ENCODE measurements at places on chromosomes 1 and 21.

DNA sequence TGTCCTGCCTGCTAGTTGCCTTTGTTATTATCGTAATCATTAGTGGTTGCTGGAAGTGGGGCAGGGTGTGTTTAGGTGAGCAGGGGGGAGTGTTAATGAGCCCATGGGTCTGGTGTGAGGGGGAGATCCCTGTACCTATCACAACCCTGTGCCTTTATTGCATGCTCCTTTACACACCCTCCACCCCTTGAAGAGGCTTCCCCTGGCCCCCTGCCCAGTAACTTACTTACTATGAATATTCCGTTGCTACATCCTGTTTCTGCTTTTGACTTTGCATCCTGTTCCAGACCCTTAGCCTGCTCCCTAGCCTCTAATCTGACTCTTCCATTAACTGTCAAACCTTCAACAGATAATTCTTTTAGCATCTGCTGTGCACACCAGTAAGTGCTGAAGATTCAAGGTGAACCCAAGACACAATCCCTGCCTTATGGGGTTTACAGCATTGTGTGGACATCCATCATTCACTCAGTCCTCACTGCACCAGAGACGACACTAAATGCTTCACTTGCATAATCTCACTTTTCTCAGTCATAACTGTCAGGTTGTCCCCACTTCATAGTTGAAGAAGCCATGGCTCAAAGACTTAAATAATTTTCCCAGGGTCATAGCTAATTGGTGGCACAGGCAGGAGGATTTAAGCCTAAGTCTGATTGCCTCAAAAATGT, 47.9 kb downstream of the CDC7 start:
- DNase-seq, result peak; percentile 79

DNA sequence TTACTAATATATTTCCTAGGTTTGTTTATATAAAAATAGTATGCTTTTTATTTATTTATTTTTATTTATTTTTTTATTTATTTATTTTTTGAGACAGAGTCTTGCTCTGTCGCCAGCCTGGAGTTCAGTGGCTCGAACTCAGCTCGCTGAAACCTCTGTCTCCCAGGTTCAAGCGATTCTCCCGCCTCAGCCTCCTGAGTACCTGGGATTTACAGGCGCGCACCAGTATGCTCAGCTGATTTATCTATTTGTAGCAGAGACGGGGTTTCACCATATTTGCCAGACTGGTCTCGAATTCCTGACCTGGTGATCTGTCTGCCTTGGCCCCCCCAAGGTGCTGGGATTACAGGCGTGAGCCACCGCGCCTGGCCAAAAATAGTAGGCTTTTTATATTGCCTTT, 33.2 kb downstream of the BRINP3 start:
- no peak for DNase-seq

DNA sequence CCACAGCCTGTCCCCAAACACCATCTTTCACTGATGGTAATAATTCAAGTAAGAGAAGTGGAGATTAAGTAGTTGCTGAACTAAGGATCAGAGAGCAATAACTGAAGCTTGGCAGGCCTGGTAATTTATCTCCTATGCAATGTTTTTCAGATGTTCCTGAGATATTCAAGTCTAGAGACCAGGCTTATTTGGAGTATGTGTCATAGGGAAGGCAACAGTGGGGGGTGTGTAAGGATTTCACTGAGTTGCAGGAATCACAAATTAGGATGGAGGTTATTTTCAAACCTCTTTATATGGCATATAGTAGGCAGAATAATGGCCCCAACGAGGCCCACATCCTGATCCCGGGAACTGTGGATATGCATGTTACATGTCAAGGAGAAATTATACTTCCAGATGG, 171.7 kb downstream of the KCNJ6 start:
- DNase-seq, result no peak

- peak; percentile 12 for DNase-seq
These were observed 25.3 kb upstream of the PEF1 start for GRCh38 chr1:31669786-31670592.

GRCh38 chr1:63857478-63857877, 83.7 kb downstream of the ROR1 start:
- no peak for DNase-seq

DNA sequence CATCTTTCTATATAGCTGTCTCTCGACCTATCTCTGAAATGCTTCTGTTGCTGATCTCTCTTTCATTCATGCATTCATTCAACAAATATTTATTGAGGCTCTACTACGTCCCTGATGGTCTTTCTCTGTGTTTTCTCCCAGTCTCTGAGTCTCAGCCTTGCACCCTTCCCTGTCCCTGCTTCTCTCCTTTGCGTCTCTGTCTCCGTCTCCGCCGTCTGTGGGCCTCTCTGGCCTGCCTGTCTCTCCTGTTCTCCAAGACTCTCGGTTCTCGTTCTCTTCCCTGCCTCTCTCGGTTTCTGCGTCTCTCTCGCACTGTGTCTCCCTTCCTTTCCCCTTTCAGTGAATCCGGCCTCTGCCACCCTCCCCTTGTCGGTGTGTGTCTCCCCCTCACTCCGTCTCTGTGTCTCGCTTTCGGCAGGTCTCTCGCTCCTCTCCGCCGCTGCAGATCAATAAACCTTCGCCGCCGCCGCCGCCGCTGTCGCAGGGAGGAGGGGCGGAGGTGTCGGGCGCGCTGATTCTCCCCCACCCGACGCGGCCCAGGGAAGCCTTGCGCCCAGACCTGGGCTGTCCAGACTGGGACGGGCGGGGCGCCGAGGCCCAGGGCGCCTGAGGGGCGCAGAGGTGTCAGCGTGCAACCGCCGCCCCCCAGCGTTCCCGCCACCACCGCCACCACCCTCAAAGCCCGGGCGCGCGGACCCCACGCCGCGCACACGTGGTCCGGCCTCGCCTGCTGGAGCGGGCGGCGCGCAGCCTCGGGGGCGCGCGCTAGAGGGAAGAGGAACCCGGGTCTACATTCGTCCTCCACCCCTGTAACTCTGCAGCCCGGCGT, 3.0 kb downstream of the EFNA3 start:
- DNase-seq, result no peak

GRCh38 chr1:240804475-240804874, 192.5 kb upstream of the GREM2 start:
- no peak for DNase-seq

DNA sequence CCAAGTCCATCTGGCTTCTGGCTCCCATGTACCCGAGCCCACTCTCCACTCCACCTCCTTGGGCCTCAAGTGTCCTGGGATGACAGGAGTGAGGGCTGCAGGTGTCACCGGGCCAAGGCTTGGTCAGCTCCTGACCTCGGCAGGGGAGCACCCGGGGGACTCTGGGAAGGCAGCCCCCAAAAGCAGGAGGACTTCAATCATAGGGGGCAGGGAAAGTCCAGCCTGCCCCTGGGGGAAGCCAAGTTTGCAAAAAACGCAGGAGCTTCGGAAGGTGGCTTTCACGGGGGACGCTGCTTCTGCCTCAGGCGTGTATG, 56.8 kb downstream of the KCNAB2 start:
- DNase-seq, result no peak

DNA sequence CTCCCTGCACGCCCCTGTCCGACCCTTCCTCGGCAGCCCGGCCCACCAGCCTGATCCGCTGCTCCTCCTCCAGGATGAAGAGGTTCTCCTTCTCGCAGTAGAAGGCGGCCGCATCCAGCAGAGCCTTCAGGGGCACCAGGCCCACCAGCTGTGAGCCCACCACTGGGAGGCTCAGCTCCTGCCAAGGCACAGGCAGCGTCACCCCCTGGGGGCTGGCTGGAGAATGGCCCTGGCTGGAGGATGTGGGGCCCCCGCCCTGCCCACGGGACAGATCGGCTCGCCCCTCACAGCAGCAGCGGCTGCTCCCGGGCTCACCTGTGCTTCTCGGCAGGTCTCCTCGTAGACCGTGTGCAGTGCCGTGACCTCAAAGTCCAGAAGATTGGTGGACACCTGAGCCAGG, 5.3 kb downstream of the FTCD start:
- no peak for DNase-seq

DNA sequence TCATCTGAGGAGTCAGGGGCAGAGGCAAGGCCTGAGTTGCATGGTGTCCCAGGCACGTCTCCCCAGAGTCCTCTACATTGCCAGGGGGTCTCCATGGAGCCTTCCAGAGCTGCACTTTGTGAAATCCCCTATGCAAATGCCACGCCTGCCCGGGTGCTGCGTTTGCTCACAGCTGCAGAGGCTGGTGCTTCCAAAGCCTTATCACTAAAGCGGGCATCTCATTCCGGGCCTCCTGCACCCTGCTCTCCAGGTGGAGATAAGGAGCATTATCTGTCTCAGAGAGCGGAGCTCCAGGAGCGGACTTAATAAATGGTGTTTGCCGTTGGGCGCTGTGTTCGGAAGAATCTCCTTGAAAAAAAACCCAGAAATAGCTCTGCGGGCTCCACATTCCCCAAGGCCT, 25.9 kb upstream of the ACTL8 start:
- DNase-seq, result no peak

GRCh38 chr1:203701606-203702005, 63.4 kb upstream of the LAX1 start:
- no peak for DNase-seq

- DNase-seq, result no peak
These were observed 197.7 kb downstream of the DENND1B start for GRCh38 chr1:197577580-197577979.

DNA sequence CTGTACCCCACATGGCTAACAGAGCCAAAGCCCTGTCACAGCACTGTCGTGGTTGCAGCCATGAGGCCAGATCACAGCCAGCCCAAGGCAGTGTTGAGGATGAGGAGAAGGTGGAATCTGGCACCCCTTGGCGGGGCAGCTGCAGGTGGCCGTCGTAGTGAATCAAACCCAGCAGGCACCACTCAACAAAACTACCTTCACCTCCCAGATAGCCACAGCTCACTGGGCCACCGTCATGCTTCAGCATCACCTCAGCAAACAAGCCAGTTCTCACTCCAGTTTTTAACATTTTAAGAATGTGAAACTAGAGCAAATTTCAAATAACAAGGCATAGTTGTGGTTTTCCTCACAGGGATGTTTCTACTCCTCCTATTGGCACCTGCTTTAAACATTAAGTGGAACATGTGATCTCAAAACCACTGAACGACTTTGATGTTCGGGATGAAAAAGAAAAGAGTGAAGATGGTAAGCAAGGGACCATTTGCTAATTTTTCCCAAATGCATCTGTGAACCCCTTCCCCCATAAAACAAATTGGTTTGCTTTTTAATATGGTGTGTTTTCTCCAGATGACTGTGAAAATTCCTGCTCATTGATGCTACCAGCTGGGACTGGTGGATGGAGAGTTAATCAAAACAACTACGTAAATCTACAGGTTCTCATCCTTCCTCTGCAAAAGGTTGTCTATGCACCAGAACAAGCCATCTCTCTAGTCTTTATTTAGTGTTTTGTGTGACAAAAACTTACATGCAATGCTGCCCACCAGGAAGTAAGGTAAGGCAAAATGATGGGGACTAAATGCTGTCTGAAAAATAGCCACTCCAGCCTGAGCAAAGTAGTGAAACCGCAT, 45.5 kb downstream of the TOR1AIP2 start:
- no peak for DNase-seq

- no peak for DNase-seq
These were observed 33.5 kb downstream of the SCYL3 start for GRCh38 chr1:169860187-169860586.

- no peak for DNase-seq
These were observed 118.8 kb downstream of the NEK7 start for GRCh38 chr1:198275597-198275996.

GRCh38 chr1:80594013-80594412, 1206.7 kb upstream of the ADGRL2 start:
- DNase-seq, result no peak

- no peak for DNase-seq
These were observed 244.5 kb downstream of the GPR52 start for GRCh38 chr1:174692313-174692712.

- no peak for DNase-seq
These were observed 110.7 kb upstream of the OLFM3 start for GRCh38 chr1:102107441-102107840.
